ENCODE measurements at places on chromosomes 4 and X.

DNA sequence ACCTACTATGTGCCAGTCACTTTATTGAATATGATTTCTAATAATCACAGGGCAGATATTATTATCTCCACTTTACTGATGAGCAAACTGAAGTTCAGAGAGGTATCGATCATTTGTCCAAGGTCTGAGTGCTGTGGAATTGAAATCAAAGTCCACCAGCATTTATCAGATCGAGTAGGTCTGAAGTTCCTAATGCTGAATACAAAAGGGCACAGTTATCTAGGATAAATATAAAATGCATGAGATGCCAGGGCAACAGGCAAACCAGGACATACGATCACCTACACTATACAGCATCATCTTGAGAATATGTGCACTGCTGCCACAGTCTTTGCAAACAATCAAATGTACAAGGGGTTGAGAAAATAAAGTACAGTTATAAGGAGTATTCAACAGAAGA is 57.2 kb upstream of the SH3RF1 start:
- no peak for DNase-seq

DNA sequence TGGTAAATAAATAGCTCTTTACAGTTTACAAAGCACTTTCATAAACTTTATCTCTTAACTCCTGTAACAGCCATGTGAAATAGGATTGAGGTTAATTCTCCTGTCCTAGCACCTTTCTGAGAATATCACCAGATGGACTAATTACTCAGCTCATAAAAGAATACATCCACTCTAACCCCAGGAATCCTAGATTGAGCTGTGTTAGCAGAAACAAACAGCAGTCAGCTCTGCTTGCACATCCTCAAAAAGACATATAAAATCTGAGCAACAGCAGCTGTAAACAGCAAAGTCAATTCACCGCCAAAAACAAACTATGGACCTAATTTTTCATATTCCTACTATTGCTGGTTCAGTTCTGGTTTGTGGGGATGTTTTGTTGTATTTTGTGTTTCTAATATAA is 182.8 kb downstream of the QDPR start:
- DNase-seq: no peak

GRCh38 chr4:158991534-158992155 is 111.2 kb upstream of the RAPGEF2 start:
- no peak for DNase-seq

GRCh38 chr4:184136525-184136924 is 81.1 kb downstream of the ENPP6 start:
- no peak for DNase-seq

DNA sequence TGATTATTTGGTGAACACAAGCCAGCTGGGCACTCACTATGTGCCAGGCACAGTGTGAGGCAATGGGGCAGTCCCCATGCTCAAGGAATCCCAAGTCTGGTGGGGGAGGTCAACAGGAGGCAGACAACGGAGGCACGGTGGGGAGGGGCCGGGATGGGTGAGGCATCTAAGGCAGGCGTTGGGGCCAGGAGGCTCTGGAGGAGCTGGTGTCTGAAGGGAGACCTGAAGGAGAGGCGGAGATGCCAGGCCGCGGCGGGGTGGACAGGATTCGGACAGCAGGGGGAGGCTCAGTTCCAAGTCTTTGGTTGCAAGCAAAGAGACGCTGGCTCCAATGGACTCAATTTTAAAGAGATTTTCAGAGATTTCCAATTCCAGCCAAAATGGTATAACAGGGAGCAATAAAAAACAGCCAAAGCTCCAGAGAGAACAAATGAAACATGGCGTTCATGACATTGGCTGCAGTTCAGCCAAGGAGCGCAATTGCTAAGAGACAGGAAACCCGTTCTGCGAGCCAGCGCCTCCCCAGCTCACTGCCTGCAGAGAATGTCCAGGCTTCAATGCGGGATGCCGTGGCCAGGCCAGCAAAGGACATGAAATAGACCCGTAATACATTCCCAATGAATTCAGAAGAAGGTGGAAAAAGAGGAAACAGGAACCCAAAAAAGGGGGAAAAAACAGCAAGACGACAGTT is 105.2 kb upstream of the LRPAP1 start:
- DNase-seq: no peak

DNA sequence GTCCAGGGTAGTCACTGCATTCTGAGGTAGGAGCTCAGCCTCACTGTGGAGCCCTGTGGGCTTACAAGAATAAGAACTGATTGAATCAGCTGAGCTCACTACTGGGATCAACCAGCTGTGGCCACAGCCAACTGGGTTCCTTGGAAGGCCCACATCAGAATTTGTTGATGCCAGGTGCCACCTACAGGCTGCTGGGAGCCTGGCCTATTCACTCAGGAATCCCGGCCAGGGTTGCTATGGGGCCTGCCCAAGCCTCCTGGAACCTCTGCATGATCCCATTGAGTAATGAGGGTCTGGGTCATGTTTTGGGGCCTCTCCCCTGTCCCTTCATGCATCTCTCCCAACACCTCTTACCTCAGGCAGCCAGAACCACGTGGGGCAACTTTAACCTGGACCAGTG is 53.9 kb upstream of the KIAA1210 start:
- no peak for DNase-seq

DNA sequence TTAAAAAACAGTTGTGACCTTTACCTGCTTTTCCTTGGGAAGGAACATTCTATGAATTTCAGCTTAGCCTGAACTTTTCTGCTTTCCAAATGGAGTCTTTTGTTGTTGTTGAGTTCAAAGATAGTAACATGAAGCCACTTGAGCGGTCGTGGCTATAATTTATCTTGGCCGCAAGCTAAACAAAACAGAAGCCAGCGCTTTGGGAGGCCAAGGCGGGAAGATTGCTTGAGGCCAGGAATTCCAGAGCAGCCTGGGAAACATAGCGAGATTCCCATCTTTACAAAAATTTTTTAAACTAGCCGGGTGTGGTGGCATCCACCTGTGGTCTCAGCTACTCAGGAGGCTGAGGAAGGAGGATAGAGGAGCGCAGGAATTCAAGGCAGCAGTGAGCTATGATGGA is 29.9 kb downstream of the TKTL1 start:
- DNase-seq: no peak

Data from activated CD8-positive, alpha-beta memory T cell treated with anti-CD3 and anti-CD28 coated beads, Interleukin-2, amount 50 U/mL, for 4 hours (primary cell).